ENCODE measurements at places on chromosomes 1 and 21.

DNA sequence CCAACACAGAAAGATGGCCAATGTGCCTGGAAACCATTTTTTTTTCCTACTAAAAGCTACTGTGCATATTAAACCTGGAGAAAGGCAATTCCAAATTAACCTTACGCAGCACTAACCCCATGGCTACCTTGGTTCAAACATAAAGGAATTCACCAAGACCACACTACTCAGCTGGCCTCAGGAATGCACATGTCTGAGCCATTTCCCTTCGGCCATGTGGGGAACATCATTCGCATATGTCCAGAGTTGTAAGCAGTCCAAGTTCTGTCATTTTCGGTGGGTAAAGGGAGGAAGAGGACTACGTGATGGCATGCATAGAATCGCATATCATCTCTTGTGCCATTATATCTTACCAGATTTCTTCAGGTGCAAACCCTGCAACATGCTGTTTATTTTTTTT lies 175.4 kb downstream of the NTMT2 start:
- DNase-seq, result no peak

DNA sequence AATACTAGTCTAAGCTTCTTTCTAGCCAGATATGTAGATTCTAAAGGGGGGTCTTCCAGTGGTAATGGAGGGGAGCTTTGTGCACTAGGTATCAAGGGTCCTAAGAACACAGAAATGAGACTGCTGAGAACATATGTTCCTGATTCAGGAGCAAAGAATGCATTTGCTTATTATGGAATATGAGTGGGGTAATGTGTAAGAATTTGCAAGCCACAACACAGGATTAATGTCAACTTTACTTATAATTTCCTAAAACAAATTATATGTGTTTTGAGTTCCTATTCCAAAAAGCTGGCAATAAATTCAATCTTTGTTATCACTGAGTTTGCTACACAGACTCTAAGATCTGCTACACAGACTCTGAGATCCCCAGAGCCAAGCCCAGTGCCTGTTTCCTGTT lies 357.0 kb upstream of the PTBP2 start:
- DNase-seq, result no peak

DNA sequence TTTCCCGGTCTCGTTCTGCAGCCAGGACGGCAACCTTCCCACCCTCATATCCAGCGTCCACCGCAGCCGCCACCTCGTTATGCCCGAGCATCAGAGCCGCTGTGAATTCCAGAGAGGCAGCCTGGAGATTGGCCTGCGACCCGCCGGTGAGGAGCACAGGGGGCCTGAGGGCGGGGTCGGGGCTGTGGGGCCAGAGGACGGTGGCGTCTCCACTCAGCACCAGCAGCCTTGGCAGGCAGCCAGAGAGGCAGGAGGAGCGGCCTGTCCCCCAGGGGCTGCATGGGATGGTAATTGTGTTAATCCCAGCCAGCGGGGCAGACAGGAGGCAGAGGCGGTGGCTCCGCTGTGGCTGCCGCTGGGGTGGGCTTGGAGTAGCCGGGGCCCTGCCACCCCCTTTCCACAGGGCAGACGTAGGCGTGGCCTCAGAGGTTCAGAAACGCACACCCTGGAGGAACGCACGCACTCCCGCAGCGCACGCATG lies 12.1 kb downstream of the SAMD11 start:
- DNase-seq, result no peak

GRCh38 chr1:26408604-26409003 lies 2.0 kb upstream of the LIN28A start:
- DNase-seq, result peak; percentile 35

DNA sequence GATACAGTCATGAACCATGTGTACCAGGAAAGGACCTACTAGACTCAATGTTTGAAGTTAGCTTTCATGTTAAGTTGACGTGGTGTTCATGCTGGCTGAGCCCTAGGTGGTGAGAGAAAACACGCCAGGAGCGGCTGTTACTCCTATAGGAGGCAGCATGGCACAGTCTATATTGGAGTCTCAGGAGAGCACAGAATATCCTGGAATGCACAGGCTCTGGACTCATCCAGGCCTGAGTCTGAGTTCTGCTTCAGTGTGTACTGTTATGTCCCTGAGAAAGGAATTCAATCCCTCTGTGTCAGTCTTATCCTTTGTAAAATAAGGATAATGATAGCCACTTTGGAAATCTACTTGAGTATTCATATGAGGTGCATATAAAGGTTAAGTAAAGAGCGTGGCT lies 41.2 kb downstream of the DPT start:
- no peak for DNase-seq

DNA sequence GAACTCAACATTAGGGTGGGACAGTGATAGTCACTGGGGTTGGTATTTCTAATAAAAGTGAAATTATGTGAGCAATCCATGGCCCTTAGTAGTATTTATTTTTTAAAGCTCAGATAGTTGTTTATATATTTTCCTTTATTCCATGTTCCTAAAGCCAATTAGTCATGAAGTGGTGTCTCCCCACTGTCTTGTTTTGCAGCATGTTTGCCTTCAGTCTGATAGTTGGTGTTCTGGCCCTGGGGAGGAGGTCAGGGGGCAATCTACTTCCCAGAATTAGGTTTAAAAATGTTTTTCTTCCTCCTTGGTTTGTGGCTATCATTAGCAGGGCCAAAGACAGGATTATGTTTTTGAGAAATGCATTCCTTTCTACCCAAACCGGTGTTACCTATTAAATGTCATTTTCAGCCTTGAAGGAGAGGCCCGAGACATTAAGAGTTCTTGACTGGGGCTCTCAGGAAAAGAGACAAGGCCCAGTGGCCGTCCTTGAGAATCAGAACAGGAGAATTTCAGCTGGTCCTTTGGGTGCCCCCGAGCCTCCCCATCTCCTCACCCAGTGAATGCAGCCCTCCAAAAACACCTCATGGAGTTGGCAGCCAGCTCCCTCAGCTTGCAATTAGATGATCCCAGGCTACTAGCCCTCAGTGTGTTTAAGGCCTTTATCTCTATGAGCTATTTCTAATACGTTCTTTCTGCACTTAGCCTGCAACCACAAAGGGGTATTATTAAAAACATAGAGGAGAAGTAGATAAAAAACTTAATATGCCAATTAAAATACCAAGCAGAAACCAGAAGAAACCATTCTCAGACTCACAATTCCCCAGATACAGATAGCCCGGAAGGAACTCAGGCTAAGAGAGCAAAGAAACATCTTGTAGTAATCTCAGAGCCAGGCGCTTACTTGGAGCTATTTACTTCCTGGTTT lies 71.3 kb upstream of the NGF start:
- DNase-seq, result no peak

GRCh38 chr1:71264039-71264438 lies 183.2 kb upstream of the ZRANB2 start:
- no peak for DNase-seq

- no peak for DNase-seq
Measured at GRCh38 chr21:32886339-32886738, 114.8 kb upstream of the PAXBP1 start.

Measured in activated naive CD8-positive, alpha-beta T cell treated with anti-CD3 and anti-CD28 coated beads, Interleukin-2, amount 50 U/mL, for 16 hours (primary cell).